NCI-H446 treated with DMSO at 0.1 percent for 48 hours (cell line): ENCODE measurements at places on chromosomes 1 and 21.

GRCh38 chr1:42529724-42530181 lies 66.7 kb downstream of the CCDC30 start:
- no peak for DNase-seq

- DNase-seq = no peak
Observed at GRCh38 chr1:225642177-225642576, 10.7 kb downstream of the ENAH start.

- no peak for DNase-seq
Observed at GRCh38 chr1:164999146-164999545, 357.4 kb downstream of the LMX1A start.

DNA sequence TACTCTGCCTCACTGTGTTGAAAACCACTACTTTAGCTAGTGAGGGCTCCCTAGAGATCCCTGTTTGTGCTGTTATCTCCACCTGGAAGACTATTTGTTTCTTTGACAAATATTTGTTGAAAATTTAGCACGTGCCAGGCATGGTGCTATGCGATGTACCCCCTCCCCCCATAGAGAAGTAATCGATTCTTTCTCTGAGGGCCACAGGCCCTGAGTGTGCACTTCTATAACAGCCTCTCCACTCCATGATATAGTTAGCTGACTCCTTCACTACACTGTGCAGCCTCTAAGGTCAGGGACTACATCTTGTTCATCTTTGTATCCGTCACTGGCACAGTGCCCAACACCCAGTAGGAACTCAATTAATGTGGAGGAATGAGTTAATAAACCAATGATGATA lies 17.3 kb upstream of the RBM15 start:
- DNase-seq = no peak

- no peak for DNase-seq
Observed at GRCh38 chr1:205312866-205313562, 8.5 kb downstream of the NUAK2 start.

DNA sequence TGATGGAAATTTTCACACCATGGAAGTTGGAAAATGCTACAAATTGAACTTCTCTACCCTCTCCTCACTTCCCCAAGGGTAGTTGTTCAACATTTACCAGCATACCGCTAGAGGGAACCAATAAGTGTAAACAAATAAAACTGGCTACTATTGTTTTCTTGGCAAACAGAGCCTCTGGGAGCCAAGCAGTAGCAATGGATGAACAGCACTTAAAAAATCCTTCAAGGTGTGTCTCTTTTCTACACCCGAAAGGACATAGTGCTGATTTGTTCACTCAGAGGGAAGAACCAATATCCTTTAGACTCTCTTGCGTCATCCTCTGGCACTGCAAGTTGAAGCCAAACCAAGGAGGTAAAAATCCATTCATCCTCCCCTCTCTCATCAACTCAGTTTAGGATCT lies 161.5 kb downstream of the TBX15 start:
- DNase-seq = no peak

DNA sequence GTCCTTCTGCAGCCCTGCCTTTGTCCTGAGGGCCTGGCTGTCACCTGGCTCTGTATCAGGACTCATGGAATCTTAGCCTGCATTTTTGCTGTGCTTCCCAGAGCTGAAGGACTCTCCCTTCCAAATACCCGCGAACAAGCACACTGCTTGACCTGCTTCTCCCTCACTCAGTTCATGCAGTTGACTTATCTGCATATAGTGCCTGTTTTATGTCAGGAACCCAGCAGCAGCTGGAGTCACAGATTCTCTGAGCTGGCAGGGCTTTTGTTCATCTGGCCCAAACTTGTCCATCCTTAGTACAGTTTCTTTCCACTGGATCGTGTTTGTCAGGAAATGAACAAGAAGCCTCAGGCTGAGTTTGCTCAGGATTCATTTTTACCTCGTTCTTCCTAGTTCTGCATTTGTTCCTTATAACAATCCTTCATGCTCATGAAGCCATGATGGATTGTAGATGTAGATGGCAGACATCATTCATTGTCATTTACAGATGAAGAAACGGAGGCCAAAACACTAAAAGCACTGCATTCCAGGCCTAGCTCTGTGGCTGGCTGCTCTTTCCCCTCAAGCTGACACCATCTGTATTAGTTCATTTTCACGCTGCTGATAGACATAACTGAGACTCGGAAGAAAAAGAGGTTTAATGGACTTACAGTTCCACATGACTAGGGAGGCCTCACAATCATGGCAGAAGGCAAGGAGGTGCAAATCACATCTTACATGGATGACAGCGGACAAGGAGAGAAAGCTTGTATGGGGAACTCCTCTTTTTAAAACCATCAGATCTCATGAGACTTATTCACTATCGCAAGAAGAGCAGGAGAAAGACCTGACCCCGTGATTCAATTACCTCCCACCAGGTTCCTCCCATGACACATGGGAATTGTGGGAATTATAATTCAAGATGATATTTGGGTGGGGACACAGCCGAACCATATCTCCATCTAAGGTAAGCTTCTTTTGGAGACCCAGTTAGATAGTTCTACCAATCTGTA lies 150.9 kb downstream of the HIVEP3 start:
- no peak for DNase-seq

- DNase-seq = no peak
Observed at GRCh38 chr1:199687321-199687720, 340.2 kb upstream of the NR5A2 start.

GRCh38 chr1:116311193-116311592 lies 61.9 kb upstream of the ATP1A1 start:
- no peak for DNase-seq

DNA sequence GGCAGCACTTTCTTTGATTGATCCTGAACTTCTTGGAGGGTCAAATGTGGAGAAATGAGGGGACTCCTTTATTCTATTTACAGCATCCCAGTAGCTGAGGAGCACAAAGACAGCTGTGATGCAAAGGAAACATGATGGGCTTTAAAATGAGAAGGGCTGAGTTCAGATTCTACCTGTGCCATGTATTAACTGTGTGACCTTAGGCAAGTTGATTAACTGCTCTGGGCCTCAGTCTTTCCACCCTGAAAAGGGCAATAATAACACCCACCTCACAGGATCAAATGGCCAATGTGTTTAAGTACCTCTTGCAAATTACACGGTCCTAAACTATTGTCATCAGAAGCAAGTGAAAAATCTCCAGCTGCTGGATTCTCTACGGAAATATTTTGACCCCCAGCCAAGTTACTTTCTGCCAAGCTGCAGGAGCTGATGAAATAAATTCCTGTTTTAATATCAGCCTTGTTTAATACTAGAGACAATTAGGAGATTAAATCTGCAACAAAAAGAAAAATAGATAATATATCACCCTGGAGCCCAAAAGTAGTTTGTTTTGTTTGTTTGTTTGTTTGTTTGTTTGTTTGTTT lies 15.7 kb downstream of the TMEM81 start:
- DNase-seq = no peak

GRCh38 chr1:7111853-7112252 lies 326.6 kb downstream of the CAMTA1 start:
- no peak for DNase-seq

- no peak for DNase-seq
Observed at GRCh38 chr1:198701250-198701649, 62.4 kb downstream of the PTPRC start.

DNA sequence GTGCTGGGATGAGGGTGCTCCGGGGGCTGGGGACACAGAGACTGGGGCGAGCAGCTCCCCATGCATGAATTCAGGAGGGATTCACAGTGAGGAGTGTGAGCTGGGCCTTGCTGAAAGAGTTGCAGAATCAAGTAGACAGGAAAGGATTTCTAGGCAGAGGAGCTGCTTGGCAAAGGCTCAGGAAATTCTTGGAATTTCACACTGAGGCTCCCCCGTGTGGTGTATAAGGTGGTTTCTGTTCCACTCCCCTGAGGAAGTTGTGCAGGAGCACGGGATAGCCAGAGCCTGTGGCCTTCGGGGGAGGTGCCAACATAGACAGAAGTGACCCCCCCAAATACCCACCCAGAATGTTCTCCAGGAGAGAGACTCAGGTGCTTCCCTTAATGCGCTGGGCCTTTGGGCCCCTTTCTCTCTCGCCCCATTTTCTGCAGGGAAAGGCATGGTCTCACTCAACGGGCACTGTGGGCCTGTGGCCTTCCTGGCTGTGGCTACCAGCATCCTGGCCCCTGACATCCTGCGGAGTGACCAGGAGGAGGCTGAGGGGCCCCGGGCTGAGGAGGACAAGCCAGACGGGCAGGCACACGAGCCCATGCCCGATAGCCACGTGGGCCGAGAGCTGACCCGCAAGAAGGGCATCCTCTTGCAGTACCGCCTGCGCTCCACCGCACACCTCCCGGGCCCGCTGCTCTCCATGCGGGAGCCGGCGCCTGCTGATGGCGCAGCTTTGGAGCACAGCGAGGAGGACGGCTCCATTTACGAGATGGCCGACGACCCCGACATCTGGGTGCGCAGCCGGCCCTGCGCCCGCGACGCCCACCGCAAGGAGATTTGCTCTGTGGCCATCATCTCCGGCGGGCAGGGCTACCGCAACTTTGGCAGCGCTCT lies 58.5 kb upstream of the ACTL8 start:
- DNase-seq = no peak

DNA sequence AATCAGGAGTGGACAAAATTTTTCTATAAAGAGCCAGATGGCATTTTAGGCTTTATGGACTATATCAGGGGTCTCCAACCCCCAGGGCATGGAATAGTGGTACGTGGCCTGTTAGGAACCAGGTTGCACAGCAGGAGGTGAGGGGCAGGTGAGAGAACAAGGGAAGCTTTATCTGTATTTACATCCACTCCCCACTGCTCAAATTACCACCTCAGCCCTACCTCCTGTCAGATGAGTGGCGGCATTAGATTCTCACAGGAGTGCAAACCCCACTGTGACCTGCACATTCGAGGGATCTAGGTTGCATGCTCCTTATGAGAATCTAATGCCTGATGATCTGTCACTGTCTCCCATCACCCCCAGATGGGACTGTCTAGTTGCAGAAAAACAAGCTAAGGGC lies 13.9 kb downstream of the PHTF1 start:
- DNase-seq = no peak

GRCh38 chr1:27292106-27292505 lies 29.9 kb upstream of the TMEM222 start:
- no peak for DNase-seq

- DNase-seq = no peak
Observed at GRCh38 chr1:5770981-5771765, 221.1 kb downstream of the NPHP4 start.

DNA sequence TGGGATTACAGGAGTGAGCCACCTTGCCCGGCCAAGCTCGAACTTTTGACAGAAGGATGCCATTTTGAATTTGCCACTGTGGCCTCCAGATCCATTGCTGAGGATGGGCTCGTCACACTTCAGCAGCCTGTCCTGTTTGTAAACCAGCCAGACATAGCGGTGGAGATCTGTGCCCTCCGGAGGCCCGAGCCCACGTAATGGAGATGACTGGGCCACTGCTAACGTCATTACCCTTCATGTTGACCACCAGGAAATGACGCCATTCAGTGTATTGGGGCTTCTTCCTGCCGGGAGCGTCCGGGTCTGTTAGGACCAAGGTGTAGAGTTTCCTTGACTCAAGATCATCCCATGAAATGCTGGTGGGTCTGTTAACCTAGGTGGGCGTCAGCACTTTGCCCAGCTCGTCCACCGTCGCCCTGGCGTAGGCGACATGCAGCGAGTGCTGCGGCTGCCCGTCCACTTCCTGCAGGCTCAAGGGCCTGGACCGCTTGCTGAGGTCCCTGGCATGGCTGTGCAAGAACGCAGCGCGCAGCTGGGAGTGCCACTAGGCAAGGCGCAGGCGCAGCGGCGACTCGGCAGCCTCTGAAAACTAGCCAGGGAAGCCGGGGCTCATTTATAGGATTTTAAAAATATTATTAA lies 40.8 kb downstream of the PTPRC start:
- DNase-seq = no peak
